ENCODE measurements at places on chromosomes 5 and 9.

DNA sequence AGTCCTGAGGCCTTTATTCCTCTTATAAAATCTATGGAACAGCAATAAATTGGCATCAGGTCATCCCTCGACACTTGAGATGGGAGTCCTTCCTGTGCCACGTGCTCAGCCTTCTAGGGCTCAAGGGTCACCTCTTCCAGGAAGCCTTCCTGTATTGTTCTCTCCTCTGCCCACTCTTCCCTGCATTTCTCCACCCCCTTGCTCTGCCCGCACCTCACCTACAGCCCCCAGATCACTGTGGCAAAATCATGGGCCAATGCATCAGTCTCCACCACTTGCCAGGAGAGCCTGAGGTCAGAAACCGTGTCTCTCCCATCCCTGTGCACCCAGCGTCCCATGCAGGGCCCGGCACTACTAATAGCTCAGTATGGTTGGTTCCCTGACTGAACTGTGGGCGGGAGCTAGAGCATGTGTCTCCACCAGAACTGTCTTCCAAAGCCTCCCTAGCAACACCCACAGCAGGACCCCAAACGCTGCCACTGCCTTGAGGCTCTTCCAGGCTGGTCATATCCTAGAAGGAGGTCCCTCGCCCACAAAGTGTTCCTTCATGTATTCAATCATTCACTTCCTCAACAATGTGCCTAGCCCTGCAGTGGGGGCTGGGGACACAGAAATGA lies 13.5 kb downstream of the DUSP1 start:
- DNase-seq, result no peak

DNA sequence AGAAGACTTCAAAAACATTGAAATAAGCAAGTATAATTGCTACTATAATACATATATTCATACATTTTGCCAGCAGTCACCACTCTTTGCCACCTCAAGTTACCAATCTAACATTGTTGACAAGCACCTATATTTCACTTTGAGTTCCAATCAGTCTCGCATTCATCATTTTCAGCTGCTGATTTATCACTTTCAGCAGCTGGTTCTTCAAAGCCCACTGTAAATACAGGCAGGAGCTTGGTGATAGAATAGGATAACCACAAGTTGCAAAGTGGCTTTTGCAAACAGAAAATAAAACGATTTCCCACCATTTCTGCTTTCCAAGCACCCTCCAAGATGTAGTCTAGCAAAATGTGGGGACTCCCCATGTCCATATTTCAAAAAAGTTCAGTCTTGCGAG lies 114.2 kb upstream of the ITGA1 start:
- DNase-seq, result no peak

- no peak for DNase-seq
These were observed 4.5 kb downstream of the REEP5 start for GRCh38 chr5:112917453-112917995.

DNA sequence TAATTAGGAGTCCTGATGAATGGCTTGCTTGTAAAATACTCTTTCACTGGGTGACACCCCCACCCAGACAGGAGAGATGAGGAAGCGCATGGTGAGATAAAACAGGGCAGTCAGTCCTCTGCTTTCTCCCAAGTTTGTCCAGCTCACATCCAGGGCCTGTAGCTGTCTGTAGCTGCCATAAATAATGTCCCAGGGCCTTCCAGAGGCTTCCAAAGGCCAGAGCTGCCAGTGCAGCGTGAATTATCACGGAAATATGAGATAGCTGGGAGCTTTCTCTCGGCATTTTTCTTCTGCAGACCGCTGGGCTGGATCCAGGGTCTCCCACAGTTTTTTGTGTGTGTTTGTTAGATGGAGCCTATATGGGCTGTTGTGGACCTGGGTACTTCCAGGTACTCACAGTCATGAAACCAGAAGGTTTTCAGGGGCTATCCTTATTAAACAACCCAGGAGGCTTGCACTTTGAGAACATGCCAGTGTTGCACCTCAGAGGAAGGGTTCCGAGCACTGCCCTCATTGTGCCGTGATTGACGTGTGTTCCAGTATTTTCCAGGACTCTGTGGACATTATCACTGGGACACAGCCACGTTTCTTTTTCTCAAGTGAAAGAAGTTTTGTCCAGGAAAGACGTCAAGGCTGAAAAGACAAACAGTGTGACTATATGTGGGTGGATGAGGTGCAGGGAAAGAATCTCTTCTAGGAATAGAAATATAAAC lies 117.5 kb downstream of the FGF1 start:
- DNase-seq, result no peak

- DNase-seq, result no peak
These were observed 163.6 kb downstream of the ZDHHC21 start for GRCh38 chr9:14529629-14530028.

- no peak for DNase-seq
These were observed 729 bp upstream of the TMEM38B start for GRCh38 chr9:105693435-105694189.

GRCh38 chr9:13750639-13751038 lies 471.1 kb upstream of the MPDZ start:
- DNase-seq, result no peak

- DNase-seq, result no peak
These were observed 38.8 kb downstream of the LPCAT1 start for GRCh38 chr5:1484730-1485578.

- no peak for DNase-seq
These were observed 13.2 kb downstream of the SEMA4D start for GRCh38 chr9:89484475-89485404.

DNA sequence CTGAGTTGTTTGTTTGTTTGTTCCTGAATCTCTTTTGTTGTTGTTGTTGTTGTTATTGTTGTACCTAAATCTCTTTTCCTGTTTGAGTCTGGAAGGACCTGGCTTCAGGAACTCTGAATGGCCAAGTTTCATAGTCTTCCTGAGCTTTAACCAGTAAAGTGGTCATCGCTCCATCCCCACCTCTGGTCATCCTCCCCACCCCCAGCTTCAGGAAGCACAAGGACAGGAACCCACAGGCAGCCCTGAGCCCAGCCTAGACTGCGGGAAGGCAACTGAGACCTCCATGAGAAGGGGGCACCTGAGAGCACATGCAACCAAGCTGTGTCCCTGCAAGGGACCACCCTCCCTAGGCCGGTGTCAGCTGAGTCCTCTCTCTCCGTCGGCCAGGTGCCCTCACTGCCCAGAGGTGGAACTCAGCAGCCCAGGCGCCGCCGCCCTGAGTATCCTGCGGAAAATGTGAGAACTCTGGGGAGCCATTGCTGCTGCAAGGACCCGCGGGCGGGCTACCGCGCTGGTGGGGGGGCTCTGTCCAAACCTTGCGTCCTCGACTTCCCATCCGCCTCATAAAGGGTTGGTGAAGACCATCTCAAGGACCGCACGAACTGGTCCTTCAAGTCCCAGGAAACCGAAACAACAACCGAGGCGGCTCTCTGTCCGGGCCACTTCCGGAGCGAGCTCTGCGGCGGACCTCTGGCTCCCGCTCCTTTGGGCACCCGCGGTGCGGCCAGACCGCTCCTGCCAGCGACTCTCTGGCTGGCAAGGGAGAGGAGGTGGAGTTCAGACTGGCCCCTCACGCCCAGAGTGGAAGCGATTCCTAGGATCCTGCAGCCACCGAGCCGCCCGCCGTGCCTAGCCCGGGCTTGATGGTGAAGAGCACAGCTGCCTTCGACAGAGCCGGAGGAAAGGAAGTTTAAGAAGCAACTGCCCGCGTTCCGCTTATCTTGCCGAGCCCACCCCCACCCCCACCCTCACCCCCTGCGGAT lies 4.2 kb downstream of the BARX1 start:
- no peak for DNase-seq

DNA sequence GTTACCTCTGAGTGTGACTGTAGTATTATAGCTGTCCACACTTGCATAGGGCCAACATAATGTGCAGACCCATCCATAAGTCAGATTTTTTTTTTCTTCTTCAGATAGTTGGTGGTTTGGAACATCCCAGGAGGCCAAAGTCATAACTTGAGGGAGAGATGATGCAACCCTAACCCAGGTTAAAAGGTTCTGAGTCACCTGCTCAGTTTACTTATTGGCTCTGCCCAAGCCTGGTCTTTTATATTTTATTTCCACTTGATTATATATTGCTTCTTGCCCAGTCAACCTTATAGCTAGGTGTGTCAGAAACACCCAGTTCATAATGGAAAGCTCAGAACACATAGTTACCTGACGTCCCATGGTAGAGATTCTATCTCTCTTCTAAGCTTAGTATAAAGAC lies 113.1 kb upstream of the PCSK1 start:
- no peak for DNase-seq

DNA sequence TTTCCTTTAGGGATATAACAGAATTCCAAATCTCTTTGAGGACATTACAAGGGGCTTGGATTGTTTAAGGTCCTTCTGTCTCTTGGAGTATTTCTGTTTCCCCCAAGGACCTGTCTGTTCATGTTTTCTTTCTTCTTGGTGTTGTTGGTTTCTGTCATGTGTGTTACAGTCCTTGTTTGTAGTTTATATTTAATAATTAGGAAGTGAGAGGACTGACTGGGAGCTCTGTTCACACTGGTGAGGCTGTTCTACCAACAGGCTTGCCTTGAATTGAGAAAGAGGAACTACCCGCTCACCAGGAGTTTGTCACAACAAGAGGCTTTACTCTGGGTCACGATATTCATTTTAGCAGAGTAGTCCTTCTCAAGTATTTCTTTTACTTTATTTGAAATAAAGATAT lies 119.2 kb upstream of the SV2C start:
- DNase-seq, result no peak

- DNase-seq, result no peak
These were observed 122.3 kb upstream of the RAI14 start for GRCh38 chr5:34533582-34534522.

DNA sequence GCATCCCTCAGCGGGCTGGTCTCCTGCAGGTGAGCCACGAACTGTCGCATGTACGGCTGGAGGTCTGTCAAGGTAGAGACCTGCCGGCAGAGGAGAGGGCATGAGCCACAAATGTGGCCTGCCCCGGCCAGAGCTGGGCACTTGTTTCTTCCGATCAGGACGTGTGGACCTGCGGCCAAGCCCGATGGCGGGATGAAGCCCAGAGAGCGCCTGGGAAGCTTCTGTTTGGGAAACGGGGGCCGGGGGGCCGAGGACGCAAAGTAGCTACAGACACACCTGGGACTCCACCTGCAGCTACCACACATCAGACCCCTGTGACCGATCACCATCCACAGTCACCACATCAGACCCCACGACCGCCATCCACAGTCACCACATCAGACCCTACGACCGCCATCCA lies 22.7 kb downstream of the TERT start:
- DNase-seq, result no peak

DNA sequence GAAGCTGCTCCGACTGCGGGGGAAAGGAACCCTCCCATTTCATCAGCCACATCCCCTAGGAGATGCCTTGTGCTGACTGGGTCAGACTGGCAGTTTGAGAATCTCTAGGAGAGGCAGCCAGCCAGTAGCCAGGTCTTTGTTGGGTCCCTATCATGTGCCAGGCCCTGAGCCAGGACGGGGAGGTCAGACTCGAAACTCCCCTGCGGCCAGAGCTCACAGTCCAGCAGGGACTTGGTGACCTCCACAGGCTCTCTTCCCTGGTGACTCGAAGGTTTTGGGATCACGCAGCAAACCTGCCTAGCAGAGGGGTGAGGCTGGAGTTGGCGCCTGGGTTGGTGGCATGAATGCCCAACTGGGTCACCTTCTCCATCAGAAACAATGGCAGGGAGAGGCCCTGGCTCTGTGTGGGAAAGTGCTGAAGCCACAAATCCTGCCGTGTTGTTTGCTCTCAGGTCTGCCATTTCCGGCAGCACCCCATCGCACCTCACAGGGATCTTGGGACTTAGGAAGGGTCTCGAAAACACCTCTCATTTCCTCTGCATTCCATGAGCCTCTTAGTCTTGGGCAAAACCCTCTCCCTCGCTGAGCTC lies 14.4 kb upstream of the ORM1 start:
- no peak for DNase-seq

- DNase-seq, result no peak
These were observed 5.7 kb downstream of the RAPGEF1 start for GRCh38 chr9:131734165-131734610.

GRCh38 chr9:122127396-122127798 lies 32.2 kb downstream of the NDUFA8 start:
- DNase-seq, result no peak

- DNase-seq, result no peak
These were observed 36.5 kb downstream of the SHB start for GRCh38 chr9:38032266-38033110.

DNA sequence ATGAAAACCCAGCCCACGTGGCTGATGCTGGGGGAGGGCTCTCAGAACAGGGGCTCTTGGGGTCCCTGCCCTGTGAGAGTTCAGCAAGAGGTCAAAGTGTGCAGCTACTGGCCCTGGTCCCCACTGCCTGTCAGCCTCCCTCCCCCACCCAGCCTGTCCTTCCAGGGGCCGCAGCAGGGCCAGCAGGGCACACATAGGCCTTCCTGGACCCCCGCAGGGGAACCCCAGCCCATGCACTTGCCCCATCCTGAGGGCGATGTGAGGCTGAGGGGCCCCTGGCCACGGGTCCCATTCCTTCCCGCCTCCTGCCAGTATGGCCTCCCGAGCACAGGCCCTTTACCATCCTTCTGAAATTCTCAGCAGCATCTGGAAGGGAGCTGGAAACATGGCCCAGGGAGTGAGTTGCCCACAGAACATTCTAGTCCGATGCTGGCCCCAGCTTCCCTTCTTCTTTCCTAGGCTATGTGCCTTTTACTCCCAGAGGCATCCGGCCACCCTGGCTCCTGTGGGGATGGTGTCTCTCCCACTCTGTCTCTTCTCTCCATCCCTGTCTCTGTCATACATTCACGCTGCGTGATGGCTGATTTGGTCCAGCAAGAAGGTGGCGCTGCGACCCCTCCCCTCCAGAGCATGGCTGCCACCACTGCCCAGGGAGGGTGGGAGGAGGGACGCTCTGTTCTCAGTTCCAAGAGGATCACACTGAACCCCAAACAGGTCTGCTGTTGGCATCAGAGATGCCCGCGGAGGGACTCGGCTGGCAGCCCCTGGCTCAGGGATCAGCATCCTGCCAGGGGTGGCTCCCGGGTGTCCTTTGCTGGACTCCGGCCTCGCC lies 19.6 kb downstream of the MRPL36 start:
- no peak for DNase-seq

- no peak for DNase-seq
These were observed 56.4 kb downstream of the PFDN1 start for GRCh38 chr5:140246378-140247122.

GRCh38 chr9:130500340-130501180 lies 55.8 kb downstream of the ASS1 start:
- no peak for DNase-seq

GRCh38 chr9:131407717-131408195 lies 13.9 kb downstream of the PRRC2B start:
- no peak for DNase-seq

- no peak for DNase-seq
These were observed 68.5 kb downstream of the TENT4A start for GRCh38 chr5:6781716-6782115.

GRCh38 chr9:89431930-89432725 lies 65.8 kb downstream of the SEMA4D start:
- no peak for DNase-seq

- no peak for DNase-seq
These were observed 1651.8 kb downstream of the MAT2B start for GRCh38 chr5:165157219-165157618.

GRCh38 chr9:94805051-94805489 lies 78.6 kb downstream of the AOPEP start:
- no peak for DNase-seq

- DNase-seq, result no peak
These were observed 21.7 kb downstream of the TARS1 start for GRCh38 chr5:33462456-33462855.

All from activated T-cell treated with anti-CD3 and anti-CD28 coated beads for 24 hours (primary cell).